Activated T-helper 1 cell treated with anti-CD3 and anti-CD28 coated beads, Interleukin-12 subunit alpha, Interleukin-12 subunit beta, Interleukin-2, Interleukin-4 antibody, amounts not matched to agents 30 ng/mL and 10 ng/mL and 1 ng/mL, durations not matched to agents 14 hours and 24 hours and 36 hours (primary cell): ENCODE measurements at places on chromosomes 16 and 17. TPM values are rescaled to one million over a fixed set of nuclear protein-coding genes. Genes with fewer than 3 reads are reported as not detected.

GRCh38 chr16:61580579-61580978 is 455.7 kb downstream of the CDH8 start:
- H3K4me3 ChIP-seq, result no peak overlapping the region
- H3K36me3 ChIP-seq, result no peaks in the 10 kb centered on the region
- no peak for DNase-seq
- H3K27ac ChIP-seq, result no peak overlapping the region
- no peaks in the 10 kb centered on the region for H3K27me3 ChIP-seq
- no peaks in the 10 kb centered on the region for H3K4me1 ChIP-seq

GRCh38 chr17:80265205-80266068 is 4.8 kb downstream of the RNF213 start:
- H3K27ac ChIP-seq, result peak overlapping the region; percentile 87
- DNase-seq, result peak; percentile 68

- H3K36me3 ChIP-seq, result peaks cover 3% of the 10 kb centered on the region
- H3K27me3 ChIP-seq, result no peaks in the 10 kb centered on the region
- no peak overlapping the region for H3K27ac ChIP-seq
- H3K4me1 ChIP-seq, result peaks cover 50% of the 10 kb centered on the region
- H3K4me3 ChIP-seq, result no peak overlapping the region
These were observed 12.2 kb upstream of the CPD start for GRCh38 chr17:30366536-30366935.

GRCh38 chr16:57049678-57050077 is 42.7 kb upstream of the CPNE2 start:
- peaks cover 25% of the 10 kb centered on the region for H3K4me1 ChIP-seq

- DNase-seq, result no peak
- no peaks in the 10 kb centered on the region for H3K27me3 ChIP-seq
- no peaks in the 10 kb centered on the region for H3K4me1 ChIP-seq
- no peak overlapping the region for H3K27ac ChIP-seq
- no peaks in the 10 kb centered on the region for H3K36me3 ChIP-seq
- H3K4me3 ChIP-seq, result no peak overlapping the region
These were observed 3.9 kb upstream of the WFIKKN1 start for GRCh38 chr16:626787-627453.

HBQ1 gene
- 0.54 and 0.88 TPM in 2 replicates for total RNA-seq

GRCh38 chr17:42608305-42609181 is 631 bp downstream of the RETREG3 start:
- peaks cover 17% of the 10 kb centered on the region for H3K36me3 ChIP-seq
- peak overlapping the region; percentile 100 for H3K4me3 ChIP-seq
- DNase-seq, result no peak
- H3K27me3 ChIP-seq, result no peaks in the 10 kb centered on the region
- H3K27ac ChIP-seq, result peak overlapping the region; percentile 94
- peaks cover 42% of the 10 kb centered on the region for H3K4me1 ChIP-seq

- no peaks in the 10 kb centered on the region for H3K36me3 ChIP-seq
- no peak overlapping the region for H3K27ac ChIP-seq
- H3K27me3 ChIP-seq, result peaks cover 11% of the 10 kb centered on the region
- H3K4me1 ChIP-seq, result no peaks in the 10 kb centered on the region
These were observed 132.0 kb downstream of the RBFOX3 start for GRCh38 chr17:79478841-79479240.

- peaks cover 2% of the 10 kb centered on the region for H3K36me3 ChIP-seq
- peaks cover 7% of the 10 kb centered on the region for H3K4me1 ChIP-seq
- no peak within 1 kb of the TSS for H3K27ac ChIP-seq
- DNase-seq, result no peak
- no peak within 1 kb of the TSS for H3K4me3 ChIP-seq
These were observed at the start of gene ERBB2 for GRCh38 chr17:39699818-39700147. ERBB2 (plus strand) TSS chr17:39700064; CDS start chr17:39700239, 175 bp downstream.

FAM20A gene
- not detected in 2 replicates for total RNA-seq

DNA sequence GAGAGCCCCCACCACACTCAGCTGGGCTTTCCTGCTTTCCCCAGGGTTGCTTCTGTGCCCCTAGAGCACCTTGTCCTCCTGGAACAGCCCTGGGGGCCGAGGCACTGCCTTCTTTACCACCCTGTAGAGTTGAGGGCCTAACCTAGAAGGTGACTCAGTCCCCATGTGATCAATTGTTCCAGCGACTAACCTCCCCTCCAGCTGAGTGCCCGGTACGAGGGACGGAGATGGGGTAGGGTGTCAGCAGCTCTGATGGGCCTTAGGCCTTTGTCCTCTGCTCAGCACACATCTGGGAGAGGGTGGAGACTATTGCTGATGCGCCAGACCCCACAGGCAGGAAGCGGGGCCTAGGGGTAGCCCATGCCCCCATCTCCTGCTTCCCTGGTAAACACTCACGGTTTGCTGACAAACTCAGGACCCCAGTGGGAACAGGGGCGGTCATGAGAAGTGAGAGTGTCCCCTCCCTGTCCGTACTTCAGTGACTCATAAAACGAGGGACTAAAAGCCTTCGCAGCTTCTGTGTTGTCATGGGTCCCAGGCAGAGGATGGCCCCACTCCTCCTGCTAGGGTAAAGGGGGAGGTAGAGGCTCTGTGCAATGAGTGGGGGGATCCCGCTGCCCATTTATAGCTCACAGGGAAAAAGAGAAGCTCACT is 33.1 kb downstream of the NECAB2 start:
- no peaks in the 10 kb centered on the region for H3K4me1 ChIP-seq
- H3K36me3 ChIP-seq, result no peaks in the 10 kb centered on the region
- no peak for DNase-seq
- H3K27me3 ChIP-seq, result peaks cover 4% of the 10 kb centered on the region
- H3K27ac ChIP-seq, result no peak overlapping the region

CFAP52 gene
- total RNA-seq, result not detected in 2 replicates

CHP2 gene
- not detected in 2 replicates for total RNA-seq

- peaks cover 33% of the 10 kb centered on the region for H3K36me3 ChIP-seq
- H3K27ac ChIP-seq, result peak overlapping the region; percentile 82
- H3K4me1 ChIP-seq, result peaks cover 78% of the 10 kb centered on the region
- no peaks in the 10 kb centered on the region for H3K27me3 ChIP-seq
- peak overlapping the region; percentile 58 for H3K4me3 ChIP-seq
These were observed 17.1 kb downstream of the GNA13 start for GRCh38 chr17:65039336-65039988.

GRCh38 chr16:23509782-23510163 is 521 bp downstream of the GGA2 start:
- peak overlapping the region; percentile 89 for H3K4me3 ChIP-seq
- peak overlapping the region; percentile 87 for H3K27ac ChIP-seq
- H3K27me3 ChIP-seq, result no peaks in the 10 kb centered on the region
- DNase-seq, result peak; percentile 22
- H3K36me3 ChIP-seq, result peaks cover 21% of the 10 kb centered on the region

- no peaks in the 10 kb centered on the region for H3K4me1 ChIP-seq
- no peaks in the 10 kb centered on the region for H3K27me3 ChIP-seq
- H3K27ac ChIP-seq, result no peak overlapping the region
- DNase-seq, result no peak
- no peaks in the 10 kb centered on the region for H3K36me3 ChIP-seq
- no peak overlapping the region for H3K4me3 ChIP-seq
These were observed 667.4 kb upstream of the SALL1 start for GRCh38 chr16:51818342-51818944.

GRCh38 chr16:68764862-68765261 is 27.8 kb downstream of the CDH1 start:
- H3K27ac ChIP-seq, result peak overlapping the region; percentile 66
- peaks cover 9% of the 10 kb centered on the region for H3K36me3 ChIP-seq
- peak; percentile 54 for DNase-seq
- H3K4me1 ChIP-seq, result peaks cover 59% of the 10 kb centered on the region

- no peak overlapping the region for H3K27ac ChIP-seq
- no peak overlapping the region for H3K4me3 ChIP-seq
- peaks cover 6% of the 10 kb centered on the region for H3K4me1 ChIP-seq
- peaks cover 2% of the 10 kb centered on the region for H3K27me3 ChIP-seq
- no peak for DNase-seq
- no peaks in the 10 kb centered on the region for H3K36me3 ChIP-seq
These were observed 20.5 kb upstream of the PABPN1L start for GRCh38 chr16:88886845-88887521.

DNA sequence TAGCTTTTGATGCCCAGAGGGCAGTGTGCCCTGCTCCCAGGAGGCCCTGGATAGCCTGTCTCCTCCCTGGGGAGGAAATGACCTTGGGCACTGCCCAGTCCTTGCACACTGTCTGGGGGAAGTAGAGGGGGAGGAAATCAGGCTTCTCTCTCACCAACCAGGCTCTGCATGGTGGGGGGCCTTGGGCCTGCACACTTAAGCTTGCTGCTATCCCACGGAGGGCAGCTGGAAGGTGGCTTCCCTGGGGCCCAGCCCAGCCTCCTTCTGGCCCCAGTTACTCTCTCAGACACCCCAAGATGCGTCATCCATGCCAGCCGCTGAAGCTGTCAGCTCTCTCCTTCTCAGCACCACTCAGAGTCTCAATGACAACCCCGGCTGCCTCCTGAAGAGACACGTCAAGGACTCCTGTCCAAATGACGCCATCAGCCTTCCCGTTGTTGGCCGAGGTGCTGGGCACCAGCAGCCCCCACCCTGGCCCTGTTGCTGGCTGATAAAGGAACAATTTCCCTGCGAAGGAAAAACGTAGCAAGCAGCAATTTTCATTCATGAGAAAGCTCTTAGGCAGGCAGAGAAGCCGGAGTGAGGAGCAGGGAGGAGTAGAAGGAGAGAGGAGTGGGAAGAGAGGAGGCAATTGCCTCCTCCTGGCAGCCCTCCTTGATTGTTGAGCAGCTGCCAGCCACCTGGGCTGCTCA is 95.5 kb downstream of the SDK2 start:
- no peak overlapping the region for H3K4me3 ChIP-seq
- H3K27me3 ChIP-seq, result peaks cover 4% of the 10 kb centered on the region
- H3K4me1 ChIP-seq, result peaks cover 8% of the 10 kb centered on the region
- no peaks in the 10 kb centered on the region for H3K36me3 ChIP-seq
- DNase-seq, result no peak
- no peak overlapping the region for H3K27ac ChIP-seq

DNA sequence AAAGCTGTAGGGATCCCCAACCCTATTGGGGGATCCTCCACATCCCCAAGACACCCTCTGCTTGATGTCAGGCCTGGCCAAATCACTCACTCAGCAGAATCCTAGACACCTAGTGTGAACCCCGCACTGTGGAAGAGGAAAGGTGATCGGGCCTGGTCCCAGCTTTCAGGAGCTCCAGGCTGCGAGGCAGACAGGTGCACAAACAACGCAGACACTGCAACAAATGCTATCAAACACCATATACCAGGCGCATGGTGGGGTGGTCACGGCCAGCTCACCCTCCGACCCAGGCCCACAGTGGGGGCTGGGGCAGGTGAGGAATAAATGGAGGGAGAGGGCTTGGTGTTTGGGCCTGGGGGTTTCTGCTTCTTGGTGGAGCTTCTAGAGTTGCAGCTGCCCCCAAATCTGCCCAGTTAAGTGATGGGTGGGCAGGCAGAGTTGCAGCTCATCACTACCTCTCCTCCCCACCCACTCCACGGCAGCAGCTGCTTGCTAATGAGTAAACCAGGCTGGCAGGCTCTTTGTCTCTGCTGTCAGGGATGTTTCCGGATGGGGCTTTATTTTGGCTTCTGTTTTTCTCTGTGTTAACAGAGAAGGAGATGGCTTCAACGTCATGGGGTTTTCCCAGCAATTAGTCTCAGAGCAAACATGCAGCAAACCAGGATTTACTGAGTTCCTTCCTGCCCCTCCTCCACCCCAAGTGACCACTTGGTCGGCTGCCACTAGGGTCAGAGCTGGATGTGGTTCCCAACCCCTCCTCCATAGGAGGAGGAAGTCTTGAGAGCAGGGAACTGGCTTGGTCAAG is 46.6 kb downstream of the PECAM1 start:
- peak overlapping the region; percentile 55 for H3K27ac ChIP-seq
- H3K4me1 ChIP-seq, result no peaks in the 10 kb centered on the region
- H3K27me3 ChIP-seq, result peaks cover 2% of the 10 kb centered on the region
- H3K36me3 ChIP-seq, result no peaks in the 10 kb centered on the region

RFWD3 gene
- total RNA-seq, result 112 and 116 TPM in 2 replicates

DNA sequence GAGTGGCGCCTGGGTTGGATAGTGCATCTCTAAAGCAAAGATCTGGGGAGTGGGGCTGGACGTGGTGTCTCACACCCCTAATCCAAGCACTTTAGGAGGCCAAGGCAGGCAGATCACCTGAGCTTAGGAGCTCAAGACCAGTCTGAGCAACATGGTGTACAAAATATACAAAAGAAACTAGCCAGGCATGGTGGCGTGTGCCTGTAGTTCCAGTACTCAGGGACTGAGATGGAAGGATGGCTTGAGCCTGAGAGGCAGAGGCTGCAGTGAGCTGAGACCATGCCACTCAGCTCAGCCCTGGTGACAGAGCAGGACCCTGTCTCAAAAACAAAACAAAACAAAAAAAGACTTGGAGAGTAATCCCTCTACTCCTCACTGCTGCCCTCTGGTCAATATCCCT is 96.0 kb downstream of the ZFHX3 start:
- no peak for DNase-seq
- H3K4me1 ChIP-seq, result no peaks in the 10 kb centered on the region
- H3K27me3 ChIP-seq, result no peaks in the 10 kb centered on the region
- no peaks in the 10 kb centered on the region for H3K36me3 ChIP-seq
- H3K4me3 ChIP-seq, result no peak overlapping the region

- DNase-seq, result no peak
- H3K4me1 ChIP-seq, result no peaks in the 10 kb centered on the region
- no peak overlapping the region for H3K27ac ChIP-seq
These were observed 82.6 kb downstream of the NDEL1 start for GRCh38 chr17:8518326-8518725.

DNA sequence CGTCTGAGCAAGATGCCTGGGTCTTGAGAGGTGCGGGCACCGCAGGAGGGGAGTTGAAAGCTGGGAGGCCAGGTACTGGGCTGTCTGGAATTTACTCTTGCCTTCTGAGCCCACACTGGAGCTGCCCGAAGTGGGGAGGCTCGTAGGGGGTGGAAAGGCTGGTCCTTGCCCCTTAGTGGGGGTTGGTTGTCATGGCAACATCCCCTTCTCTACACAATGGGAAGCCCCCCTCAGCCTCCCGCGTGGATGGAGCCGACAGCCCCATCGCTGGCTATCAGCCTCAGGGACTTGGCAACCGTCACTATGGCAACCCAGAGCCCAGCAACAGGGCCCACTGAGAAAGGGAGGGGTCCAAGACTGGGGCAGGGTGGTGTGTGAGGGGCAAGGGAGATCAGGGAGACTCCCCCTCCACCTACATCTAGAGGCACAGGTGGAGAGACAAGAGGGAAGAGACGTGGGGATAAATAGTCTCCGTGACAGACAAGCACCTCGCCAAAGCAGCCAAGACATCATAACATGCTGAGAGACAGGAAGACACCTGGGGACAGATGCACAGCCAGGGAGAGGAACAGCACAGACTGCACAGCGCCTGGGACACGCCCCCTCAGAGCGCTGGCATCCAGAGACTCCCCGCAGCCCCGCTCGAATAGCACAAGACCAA is 5.3 kb upstream of the DNAH2 start:
- H3K36me3 ChIP-seq, result no peaks in the 10 kb centered on the region
- no peak for DNase-seq
- peaks cover 45% of the 10 kb centered on the region for H3K27me3 ChIP-seq
- no peak overlapping the region for H3K4me3 ChIP-seq
